ENCODE measurements at places on chromosomes 11 and 22.

DNA sequence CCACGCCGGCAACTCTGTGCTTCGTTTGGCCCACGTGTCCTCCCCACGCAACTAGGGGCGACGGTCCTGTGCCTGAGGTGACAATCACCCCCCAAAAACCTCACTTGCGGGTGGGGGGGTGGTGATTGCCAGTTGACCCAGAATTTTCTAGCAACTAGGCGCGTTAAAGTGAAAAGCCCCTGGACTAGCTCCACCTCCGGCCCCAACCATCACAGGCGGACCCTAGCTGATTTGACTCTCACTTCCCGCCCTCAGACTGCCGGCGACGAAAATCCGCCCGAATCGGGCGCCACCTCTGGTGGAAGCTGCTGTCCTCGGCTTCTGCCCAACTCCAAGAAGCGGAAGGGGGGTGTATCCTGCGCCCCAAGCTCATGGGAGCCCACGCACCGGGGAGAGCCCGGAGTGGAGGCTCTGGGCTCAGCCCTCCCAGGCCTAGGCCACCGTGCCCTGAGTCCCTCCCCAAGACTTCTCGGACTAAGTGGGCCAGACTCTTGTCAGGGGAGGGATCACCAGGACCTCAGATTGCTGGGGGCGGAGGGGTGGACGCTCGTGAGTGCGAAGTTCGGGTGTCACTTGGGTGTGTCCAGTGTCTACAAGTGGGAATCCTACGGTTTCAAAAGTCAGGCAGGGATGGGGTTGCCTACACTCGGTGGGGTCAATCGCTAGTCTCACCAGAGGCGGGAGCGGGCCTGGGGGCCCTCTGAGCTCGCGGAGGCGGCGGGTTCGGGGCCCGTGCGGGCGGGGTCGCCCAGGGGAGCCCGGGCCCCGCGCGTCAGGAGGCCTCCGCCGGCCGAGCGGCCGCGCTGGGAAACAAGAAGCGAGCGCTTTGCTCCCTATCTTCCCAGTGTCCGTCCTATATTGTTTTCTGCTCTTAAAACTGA, 12.3 kb downstream of the PAX6 start:
- no peak for DNase-seq

- DNase-seq: no peak
These were observed 49.9 kb downstream of the ZNRF3 start for GRCh38 chr22:28933321-28933720.

GRCh38 chr11:68399916-68400315, 60.6 kb upstream of the PPP6R3 start:
- no peak for DNase-seq

- no peak for DNase-seq
These were observed 1.3 kb upstream of the BARX2 start for GRCh38 chr11:129374081-129374992.

GRCh38 chr11:120562806-120563425, 51.4 kb downstream of the GRIK4 start:
- peak; percentile 68 for DNase-seq

DNA sequence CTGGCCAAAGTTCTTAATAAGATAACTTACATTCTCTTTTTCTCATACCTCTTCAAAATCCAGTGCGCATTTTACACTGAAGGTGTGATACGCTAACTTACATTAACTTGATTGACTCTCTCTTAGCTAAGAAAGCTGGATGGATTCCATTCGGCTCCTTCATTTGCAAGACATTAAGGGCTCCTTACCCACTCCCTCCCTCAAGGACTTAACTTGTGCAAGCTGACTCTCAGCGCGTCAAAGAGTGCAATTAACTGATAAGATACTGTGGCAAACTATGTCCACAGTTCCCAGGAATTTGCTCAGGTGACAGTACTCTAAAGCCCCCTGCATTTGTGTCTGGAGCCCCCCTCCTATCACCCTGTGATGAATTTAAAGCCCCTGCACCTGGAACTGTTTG, 6.4 kb upstream of the RFPL1 start:
- no peak for DNase-seq

DNA sequence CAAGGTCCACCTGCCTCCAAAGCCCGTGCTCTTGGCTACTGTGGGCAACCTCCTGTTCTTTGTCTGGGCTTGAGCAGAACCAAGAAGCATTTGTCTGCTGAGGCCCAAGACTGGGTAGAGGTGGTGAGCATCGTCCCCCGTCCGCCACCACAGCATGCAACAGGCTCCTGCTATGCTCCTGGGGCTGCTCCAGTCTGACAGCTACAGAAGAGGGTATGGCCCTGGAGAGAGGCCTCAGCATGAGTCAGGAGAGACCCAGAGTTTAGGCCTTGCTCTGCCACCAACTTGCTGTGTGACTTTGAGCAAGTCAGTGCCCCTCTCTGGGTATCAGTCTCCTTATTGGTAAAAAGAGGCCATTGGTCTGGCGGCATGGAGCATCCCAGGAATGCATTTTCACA, 91.2 kb downstream of the TP53I11 start:
- DNase-seq: no peak

DNA sequence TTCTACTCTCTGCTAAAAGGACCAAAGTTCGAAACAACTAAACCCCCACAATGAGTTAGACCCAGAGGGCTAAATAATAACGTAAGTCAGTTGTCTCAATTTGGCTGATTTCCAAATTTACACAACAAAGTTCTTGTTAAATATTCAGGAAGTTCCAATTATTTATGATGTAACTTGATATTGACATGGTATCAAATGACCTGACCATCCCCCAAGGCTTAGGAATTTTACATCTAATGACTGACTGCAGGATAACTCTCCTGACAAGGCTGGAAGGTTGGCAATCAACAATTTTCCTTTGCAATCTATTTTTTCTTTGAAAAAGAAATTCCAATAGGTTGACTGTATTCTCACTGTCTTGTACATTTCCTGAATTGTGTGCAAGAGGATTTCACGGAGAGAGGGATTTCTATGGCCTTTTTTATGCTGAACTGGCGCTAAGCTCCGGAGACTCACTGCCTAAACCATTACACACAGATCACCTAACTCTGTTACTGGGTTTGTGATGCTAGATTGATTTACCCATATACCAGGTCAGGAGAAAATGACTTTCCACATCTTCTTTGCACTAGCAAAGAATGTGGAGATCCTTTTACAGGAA, 9.6 kb upstream of the CDON start:
- no peak for DNase-seq

GRCh38 chr22:39026509-39027150, 5.7 kb downstream of the APOBEC3D start:
- DNase-seq: no peak

GRCh38 chr11:19711911-19712280, 741 bp upstream of the NAV2 start:
- DNase-seq: no peak

- DNase-seq: peak; percentile 83
These were observed at the start of gene MAJIN for GRCh38 chr11:64971421-64972233. Gene MAJIN, minus strand, starts transcription at chr11:64972108. Its CDS starts 12,703 bp downstream, at chr11:64959405.

DNA sequence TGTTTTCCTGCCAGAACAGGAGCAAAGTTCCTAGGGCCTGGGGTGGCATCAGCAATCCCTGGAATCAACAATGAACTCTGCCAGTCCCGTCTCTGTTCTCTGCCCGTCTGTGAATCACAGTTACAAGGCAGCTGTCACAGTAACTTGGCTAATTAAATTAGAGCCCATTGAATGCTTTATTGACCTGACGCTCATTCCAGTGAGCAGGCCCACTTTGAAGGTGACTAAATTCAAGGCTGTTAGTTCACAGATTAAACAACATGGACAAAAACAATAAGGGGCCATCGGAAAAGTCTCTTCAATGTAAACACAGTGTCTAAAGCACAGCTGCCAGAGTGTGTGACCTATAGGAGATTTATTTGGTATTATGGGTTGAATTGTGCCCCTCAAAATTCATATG, 17.7 kb upstream of the TMPRSS5 start:
- no peak for DNase-seq

DNA sequence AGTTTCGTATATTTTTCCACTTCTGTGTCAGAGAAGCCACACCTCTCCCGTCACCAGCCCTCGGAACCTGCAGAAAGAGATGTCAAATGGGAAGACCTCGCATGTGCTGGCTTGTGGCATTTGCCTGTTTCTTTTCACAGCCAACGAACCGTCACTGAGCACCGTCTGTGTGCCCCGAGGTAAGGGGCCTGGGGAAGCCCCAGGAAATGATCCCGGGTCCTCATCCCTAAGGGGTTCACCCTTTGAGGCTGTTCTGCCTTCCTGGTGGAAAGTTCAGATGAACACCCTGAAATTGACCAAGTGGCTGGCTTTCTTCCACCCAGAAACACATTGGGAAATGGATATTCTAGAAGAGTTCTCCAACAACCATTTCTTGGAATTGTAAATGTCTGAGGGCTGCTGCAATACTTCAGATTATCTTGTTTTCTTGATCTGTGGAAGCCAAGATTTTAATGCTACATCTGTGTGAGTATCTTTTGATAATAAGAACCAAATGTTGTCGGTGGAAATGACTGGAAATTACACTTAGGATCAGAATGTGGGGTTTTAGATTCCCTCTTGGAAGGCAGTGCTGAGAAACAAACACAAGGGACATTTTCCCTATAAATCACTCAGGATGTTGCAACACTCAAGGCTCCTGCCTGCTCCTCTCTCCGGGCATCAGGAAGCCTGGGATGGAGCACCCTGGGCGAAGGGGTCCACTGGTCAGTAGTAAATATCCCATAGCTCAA, 37.6 kb downstream of the RIBC2 start:
- peak; percentile 80 for DNase-seq

DNA sequence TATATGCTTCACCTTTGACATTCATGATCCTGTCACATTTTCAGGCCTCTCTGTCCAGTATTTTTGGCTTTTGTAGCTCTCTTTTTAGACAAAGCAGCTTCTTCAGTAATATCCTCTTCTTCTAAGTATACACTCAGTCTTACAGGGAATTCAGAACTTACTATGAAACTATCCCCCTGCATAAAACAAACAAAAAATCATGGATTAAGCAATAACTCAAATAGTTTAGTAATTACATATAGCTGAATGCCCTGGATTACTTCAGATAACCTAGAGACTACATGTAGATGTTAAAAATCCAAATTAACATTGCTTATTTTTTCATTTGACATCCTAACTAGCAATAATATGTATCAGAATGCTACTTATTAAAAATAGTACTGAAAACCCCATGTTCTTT, 5.2 kb downstream of the TAF1D start:
- DNase-seq: no peak

- DNase-seq: no peak
These were observed 19.8 kb upstream of the TIMP3 start for GRCh38 chr22:32781695-32782094.

GRCh38 chr22:40436505-40437431, 66.4 kb downstream of the SGSM3 start:
- DNase-seq: peak; percentile 46

DNA sequence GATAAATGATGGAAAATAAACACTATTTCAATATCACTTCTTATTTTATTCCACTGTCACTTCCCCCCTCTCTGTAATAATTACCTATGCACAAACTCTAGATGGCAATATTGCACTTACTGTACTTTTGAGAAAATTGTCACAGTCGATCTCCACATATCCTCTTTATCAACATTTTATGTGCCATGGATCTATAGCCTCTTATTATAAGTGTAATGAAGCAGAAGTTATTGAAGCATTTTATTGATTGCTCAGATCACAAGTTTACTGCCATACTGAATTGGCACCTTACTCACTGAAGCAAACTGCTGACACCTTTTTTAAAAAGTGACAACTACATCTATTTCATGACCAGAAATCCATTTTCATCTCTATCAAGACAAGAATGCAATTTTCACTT, 133.4 kb downstream of the DCDC1 start:
- DNase-seq: no peak

- DNase-seq: no peak
These were observed 760 bp upstream of the CELSR1 start for GRCh38 chr22:46537946-46538813.

DNA sequence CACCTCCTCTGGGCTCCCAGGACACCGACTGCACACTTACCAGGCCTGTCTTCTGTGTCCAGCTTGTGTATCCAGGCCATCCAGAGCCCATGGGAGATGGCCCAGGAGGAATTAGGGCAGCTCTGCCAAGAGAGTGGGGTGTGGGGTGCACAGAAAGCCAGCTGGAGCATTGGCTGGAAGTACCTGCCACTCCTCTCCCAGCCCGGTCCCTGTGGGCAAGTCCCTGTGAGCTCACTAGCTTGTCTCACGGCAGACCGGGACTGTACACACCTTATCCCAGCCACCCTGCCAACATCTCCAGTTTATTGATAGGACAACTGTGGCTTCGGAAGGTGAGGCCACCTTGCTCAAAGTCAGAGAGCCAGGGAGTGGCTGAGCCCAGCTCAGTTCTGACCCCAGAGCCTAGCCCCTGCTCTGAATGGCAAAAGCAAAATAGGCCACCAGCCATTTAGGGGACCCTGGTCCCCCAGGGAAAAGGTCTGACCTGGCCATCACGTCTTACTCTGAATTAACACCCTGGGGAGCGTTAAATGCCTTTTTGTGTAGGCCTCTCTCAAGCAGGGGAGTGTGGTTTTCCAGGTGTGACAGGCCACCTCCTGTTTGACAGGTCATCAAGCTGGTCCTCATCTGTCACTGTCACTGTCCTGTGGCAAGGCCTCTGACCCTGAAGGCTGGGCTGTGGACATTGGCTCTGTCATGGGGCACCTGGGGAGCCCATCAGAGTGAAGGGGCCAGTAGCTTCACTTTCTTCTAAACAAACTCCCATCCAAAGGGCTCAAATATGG, 15.1 kb downstream of the UQCR10 start:
- DNase-seq: no peak

DNA sequence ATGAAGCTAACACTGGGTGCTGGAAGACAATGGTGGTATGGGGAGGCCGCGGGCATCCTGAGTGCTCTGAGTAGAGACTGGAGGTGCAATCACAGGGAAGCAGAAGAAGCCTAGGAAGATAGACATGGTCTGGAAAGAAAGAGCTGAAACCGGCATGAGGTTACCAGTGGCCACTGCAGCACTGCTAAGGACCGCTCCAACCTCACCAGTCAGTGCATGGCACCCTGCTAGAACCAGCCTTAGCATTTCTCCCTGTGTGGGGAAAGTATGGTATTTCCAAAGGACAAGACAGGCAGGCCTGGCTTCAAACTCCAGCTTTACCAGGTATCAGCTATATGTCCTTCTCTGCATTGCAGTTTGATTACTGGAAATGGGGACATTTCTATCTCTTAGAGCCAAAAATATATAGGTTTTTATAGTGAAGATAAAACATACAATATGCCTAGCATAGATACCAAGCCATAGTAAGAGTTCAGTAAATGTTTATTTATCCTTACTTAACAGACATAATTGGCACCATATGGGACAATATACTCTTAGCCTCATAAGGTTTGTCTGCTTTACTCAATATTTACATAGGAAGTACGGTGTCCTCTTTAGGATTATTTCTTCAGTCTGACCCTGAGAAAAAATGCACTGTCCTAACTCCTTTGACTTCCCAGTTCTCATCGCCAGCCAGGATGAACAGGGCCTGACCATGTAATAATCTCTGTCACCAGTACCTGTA, 231.1 kb downstream of the TENM4 start:
- no peak for DNase-seq

- DNase-seq: no peak
These were observed 336 bp upstream of the LIF start for GRCh38 chr22:30246814-30247376.

- DNase-seq: no peak
These were observed 25.3 kb downstream of the C11orf58 start for GRCh38 chr11:16763746-16764145.

GRCh38 chr11:88704485-88704884, 361.3 kb downstream of the GRM5 start:
- no peak for DNase-seq

- DNase-seq: no peak
These were observed 16.1 kb upstream of the SLC35C1 start for GRCh38 chr11:45788887-45789286.

- peak; percentile 70 for DNase-seq
These were observed 167.0 kb upstream of the RASSF10 start for GRCh38 chr11:12841946-12842630.

- DNase-seq: no peak
These were observed 40.9 kb upstream of the ANO1 start for GRCh38 chr11:70036971-70037882.
